GM12878 (cell line): ENCODE measurements at places on chromosomes 5 and 9.

DNA sequence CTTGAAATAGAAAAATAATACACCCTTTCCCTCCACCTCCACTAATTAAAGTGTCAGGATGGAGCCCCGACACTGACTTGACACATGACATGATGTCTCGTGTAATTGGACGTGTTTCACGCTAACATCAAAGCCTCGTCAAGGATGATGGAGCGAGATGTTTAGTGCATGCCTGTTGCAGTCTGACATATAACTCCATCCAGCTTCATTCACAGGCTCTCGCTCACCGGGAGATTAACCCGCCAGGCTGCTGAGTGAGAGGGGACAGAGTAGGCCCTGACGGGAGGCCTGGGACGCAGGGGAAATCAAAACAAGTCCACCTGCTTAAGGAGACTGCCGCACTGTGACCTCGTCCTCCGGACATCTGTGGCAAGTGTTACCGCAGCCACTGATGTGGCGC, 263.5 kb downstream of the SLIT3 start:
- no peak for DNase-seq

DNA sequence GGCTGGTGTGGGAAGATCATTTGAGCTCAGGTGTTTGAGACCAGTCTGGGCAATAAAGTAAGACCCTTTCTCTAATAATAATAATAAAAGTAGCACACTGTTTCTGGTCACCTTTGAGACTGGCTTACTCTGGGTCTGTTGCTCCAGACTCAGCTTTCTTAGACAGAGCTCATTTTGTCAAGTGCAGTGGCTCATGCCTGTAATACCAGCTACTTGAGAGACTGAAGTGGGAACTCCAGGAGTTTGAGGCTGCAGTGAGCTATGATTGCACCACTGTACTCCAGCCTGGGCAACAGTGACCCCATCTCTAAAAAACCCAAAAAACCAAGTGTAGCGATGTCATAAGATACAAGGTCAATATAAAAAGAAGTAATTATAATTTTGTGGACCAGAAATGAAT, 36.4 kb upstream of the RNU6ATAC start:
- no peak for DNase-seq

DNA sequence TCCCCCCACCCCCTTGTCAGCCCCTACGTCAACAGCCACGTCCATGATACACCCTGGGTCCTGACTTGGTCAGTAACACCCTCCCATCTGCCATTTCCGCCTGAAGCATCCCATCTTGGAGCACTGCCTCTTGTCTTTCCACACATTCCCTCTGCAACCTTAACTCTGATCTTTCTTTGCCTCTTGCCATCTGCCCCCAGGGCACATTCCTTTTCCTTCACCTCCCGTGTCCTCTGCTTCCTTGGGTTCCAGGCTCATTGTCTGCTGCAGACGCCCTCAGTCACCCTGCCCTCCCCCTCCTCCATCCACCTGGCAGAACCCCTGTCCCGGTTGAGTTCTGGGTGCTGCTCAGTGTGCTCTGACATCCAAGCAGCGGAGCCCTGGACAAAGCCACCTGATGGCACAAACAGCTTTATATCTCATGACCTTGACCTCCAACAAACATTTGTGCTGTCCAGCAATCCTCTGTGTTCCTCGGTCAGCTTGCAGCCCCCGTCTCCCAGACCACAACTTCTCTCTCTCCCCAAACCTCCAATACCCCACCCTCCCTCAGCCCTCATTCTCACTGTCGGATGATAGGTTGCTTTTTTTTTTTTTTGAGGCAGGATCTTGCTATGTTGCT, 97.7 kb upstream of the IER5L start:
- DNase-seq: no peak

- peak; percentile 64 for DNase-seq
Measured at GRCh38 chr9:130765137-130766020, 69.7 kb upstream of the ABL1 start.

GRCh38 chr5:142016556-142016955, 3.7 kb upstream of the GNPDA1 start:
- no peak for DNase-seq

DNA sequence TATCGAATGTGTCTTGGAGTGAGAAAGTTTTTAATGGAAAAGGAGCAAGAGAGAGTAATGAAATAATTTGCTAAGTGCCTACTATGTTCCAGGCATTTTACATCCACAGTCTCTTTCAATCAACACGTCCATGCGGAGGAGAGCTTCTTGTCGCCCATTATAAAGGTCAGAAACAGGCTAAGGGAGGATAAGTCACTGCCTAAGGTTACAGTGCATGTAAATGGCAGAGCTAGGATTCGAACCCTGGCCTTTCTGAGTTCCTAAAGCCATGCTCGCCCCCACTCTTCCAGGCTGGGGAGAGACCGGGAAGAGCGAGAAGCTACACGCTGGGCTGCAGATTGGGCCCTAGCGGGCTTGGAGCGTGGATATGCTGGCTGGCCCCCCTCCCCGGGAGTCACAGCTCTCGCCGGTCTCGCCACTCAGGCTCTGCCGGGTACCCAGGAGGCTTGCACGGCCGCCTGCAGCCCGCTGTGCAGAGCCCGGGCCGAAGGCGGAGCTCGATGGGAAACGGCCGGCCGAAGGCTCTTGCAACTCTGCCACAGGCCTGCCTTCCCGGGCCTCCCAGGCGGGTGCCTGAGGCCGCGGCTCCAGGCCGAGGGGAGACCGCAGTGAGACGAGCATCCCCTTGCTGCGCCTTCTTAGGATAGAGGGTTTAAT, 775 bp upstream of the LHX2 start:
- no peak for DNase-seq

GRCh38 chr5:60410427-60410826, 289.5 kb downstream of the DEPDC1B start:
- no peak for DNase-seq

DNA sequence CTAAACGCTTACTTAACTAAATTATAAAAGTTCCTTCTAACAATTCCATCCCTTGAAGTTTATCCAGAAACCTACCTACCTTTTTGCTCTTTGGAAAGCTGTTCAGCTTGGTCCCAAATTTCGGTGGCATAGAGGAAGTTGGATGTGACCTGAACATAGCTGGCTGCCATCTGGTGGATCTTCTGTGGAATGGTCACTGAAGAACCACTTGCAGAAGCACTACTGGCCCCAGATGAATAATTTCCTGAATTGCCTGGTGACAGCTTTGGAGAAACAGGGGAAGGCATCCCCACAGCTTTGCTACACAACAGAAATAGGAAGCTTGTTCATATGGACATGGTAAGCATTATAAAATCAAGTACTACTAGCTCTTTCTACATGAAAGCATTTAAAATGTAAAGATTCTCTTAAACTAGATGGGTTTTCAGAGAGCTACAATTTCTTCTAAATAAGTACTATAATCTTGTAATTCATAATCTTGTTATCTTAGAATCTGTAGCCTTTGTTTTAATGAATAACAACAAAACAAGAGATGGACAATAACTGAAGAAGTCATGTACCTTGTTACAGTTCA, 9.9 kb downstream of the LEAP2 start:
- DNase-seq: no peak
